ENCODE measurements at places on chromosomes 1 and 21.

DNA sequence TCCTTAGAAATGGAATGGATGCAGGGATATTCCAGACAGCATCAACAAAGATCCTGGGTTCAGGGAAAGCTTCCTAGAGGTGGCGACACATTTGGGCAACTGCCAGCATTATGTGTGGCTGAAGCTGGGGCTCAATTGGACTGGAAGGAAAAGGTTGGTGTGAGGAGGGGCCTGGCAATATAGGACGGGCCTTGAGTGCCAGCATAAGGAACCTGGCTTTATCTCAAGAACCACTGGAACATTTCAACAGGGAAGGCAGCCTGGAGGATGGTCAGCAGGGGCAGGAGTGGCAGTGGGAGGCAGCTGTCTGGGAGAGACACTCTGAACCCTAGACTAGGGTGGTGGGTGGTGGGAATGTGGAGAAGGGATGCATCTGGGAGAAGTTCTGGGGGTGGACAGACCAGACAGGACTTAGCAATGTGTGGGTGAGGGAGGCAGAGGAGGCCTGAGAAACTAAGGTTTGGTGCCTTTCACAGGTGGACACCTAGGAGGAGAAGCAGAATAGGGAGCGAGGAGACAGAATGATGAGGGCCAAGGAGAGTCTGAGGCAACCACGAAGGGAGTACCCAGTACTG is 3.5 kb downstream of the SH3BGRL3 start:
- no peak for DNase-seq

- peak; percentile 27 for DNase-seq
Measured at GRCh38 chr1:234778221-234779159, 168.5 kb upstream of the IRF2BP2 start.

DNA sequence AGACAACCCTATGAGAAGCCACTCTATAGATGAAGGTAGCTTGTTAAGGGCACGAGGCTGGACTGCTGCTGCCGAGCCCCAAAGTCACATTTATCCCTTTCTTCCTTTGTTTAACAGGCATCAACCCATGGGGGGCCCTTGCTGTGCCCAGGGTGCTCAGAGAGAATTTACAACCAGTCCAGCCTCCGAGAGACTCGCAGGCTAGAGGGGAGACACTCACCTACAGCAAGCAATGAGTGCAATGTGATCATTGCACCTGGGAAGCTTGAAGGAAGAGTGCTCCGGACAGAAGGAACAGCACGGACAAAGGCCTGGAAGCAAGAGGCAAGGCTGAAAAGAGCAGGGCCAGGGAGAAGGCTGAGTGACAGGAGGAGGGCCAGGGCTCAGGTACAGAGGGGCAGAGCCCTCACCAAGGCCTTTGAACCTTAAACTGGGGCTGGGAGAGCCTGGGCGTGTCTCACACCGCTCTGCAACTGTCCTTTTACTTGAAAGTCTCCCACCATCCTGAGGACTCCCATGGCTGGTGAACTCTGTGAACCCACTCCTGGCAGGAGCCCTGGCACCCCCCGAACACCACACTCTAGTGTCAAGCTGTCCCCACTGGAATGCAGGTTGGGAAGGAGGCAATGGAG is 27.3 kb downstream of the DMRTB1 start:
- no peak for DNase-seq

GRCh38 chr1:240073097-240073496 is 18.6 kb upstream of the FMN2 start:
- DNase-seq = no peak

DNA sequence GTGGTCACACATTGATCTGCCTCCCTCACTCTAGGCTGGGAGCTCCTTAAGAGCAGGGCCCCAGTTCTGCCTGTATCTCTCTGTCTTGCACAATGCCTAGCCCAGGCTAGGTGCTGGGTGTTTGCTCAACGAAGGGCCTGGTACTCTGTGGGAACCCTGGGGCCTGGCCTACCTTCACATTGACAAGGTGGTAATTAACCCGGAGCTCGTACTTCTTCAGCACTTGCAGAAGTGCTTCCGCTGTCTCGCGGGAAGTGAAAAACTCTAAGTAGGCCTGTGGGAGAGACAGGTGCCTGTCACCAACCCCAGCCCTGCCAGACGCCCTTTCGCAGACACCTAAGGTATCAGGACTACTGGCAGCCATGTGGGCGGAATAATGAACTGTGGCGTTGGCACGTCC is 13.7 kb downstream of the MTHFR start:
- DNase-seq = no peak

DNA sequence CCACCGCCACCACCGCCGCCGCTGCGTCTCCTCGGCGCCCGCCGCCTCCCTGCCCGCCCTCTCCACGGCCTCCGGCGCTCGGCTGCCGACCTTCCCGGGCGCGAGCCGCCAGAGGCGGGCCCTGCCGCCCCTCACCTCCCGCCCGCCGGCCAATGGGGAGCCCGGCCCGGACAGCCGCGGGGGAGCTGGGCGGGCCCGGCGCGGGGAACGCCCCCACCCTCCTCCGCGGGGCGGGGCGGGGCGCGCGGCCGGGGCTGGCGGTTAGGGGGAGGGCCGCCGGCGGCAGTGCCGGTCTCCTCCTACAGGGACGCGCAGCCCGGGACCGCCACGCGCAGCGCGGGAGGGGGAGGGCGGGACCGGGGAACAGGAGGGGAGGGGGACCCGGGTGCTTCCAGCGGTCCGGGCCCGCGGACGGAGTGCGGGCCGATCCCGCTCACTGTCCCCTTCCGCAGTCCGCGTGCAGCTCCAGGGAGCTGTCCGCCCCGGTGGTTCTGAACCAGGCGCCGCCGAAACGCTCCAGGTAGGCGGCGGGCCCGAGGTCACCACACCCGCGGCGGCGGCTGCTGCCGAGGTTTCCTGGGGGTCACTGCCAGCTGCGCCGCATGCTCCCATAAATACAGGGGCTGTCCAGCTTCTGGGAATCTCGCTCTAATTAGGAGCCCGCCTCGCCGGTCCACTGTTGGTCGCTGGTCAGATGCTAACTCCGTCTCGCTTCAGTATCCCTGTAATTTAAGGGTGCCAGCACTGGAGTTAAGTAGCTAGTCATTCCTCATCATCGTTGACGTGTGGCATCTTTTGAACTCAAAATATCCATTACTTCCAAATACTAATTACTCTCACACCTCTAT is at the start of gene PGBD5:
Gene PGBD5, minus strand, starts transcription at position 87 of the 848 bp plus-strand sequence. CDS start 404 bp downstream, outside the sequence.
- DNase-seq = no peak

DNA sequence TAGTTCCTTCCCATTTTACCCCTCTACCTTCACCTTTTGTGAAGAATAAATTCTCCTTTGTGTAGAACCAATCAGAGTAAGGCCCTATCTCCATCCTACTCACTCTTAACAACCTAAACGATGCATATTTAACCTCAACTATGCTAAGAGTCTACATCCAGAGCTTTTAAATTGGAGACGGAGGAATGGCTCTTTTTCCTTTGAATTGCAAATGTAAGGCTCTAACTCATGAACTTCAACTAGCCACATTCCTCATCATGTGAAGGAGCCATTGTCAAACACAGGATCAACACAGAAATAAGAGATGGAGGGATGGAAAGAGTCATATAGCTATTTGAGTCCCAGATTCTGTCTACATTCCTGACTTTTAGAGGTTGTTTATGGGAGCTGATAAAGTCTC is 18.2 kb downstream of the DEPDC1 start:
- DNase-seq = no peak

DNA sequence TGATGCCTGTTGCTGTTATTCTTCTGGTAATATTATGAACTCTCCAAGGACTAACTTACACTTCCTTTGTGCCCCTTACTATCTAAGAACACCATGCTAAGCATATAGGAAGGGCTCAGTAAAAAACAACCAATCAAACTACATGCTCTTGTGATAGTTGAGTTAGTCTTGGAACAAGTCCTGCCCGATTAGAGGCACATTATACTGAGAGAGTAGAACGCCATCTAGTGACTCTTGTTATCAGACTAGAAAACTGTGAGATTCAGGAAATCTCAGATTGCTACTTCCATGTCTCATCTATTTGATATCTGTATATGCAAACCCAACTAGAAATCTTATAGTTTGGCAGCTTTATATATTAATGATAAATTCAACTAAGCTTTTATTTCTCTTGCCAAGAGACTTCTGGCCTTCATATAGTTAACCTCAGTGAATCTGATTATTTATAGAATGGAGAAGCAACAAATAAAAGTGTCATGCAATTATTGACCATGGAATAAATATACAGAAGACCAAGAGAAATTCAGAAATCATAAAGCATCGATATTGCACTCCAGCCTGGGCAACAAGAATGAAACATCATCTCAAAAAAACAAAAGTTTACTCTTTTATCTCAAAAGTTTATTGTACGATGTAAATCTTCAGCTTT is 7.8 kb upstream of the SRRM1 start:
- DNase-seq = no peak

GRCh38 chr1:47194311-47194710 is 4.5 kb upstream of the PDZK1IP1 start:
- DNase-seq = no peak

DNA sequence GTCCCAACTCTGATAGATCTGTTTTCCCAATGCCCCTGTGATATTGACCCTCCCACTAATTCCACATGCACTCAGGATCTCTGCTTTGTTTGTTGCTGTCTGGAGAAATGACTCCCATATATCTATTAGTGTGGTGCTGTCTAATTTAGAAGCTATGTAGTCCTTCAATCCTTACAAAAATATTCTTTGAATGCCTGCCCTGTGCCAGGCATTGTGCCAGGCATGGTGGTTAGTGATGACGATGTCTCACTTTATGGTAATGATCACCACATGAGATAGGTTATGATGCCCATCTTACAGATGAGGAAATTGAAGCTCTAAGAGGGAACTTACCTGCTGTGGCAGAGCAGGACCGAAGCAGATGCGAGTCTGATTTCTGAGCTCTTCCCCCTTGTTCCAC is 12.9 kb downstream of the MYOG start:
- DNase-seq = no peak

GRCh38 chr1:177119311-177119710 is 45.2 kb downstream of the ASTN1 start:
- no peak for DNase-seq

Measured in NK-92 treated with Interleukin-12 subunit alpha and Interleukin-12 subunit beta, amount 100 ng/mL, for 24 hours (cell line).